ENCODE measurements at places on chromosomes 12 and 14. TPM values are rescaled to one million over a fixed set of nuclear protein-coding genes. Genes with fewer than 3 reads are reported as not detected.

Gene NYNRIN
- total RNA-seq = 7.0 TPM

Gene WSCD2
- not detected for total RNA-seq

Gene RERG
- total RNA-seq = not detected

Gene OR4E2
- total RNA-seq = not detected

Gene ANG
- total RNA-seq = 4.9 TPM

Gene DAO
- not detected for total RNA-seq

Gene DBX2
- not detected for total RNA-seq

Gene CMKLR1
- total RNA-seq = not detected

Gene BCL7A
- 18.3 TPM for total RNA-seq

Gene HOXC5
- total RNA-seq = not detected

Gene LUM
- total RNA-seq = 0.21 TPM

Gene MAP1LC3B2
- 0.48 TPM for total RNA-seq

Gene SLC5A8
- not detected for total RNA-seq

Gene RND1
- total RNA-seq = 7.5 TPM

Gene RDH11
- total RNA-seq = 141 TPM

Gene KLRC1
- not detected for total RNA-seq

Gene CCDC60
- total RNA-seq = 0.48 TPM

Gene SLC2A14
- not detected for total RNA-seq

Gene METAP2
- total RNA-seq = 67.1 TPM

Gene TRIM9
- not detected for total RNA-seq

Gene SP1
- 34.3 TPM for total RNA-seq

All from tracheal epithelial cell (primary cell).